ENCODE measurements at places on chromosomes 7 and 10.
A peak's percentile ranks its signal among the peaks of the same experiment; 100 is the strongest.

DNA sequence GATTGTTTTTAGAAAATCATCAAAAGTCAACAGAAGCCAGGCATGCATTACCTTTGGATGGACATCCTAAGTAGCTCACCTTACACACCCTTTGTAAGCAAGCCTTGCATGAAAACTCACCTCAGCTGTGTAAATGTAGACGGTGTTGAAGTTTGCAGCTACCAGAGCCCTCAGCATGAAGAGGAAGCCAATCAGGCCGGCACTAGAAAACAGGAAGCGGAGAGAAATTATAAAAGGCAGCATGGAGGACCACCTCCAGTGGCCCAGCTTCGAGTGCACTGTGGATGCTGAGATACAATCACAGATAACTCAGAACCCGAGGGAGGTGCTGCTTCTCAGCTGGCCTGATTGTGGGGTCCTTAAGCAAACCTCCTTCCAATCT, 75.3 kb downstream of the SVOPL start:
- DNase-seq: no peak

DNA sequence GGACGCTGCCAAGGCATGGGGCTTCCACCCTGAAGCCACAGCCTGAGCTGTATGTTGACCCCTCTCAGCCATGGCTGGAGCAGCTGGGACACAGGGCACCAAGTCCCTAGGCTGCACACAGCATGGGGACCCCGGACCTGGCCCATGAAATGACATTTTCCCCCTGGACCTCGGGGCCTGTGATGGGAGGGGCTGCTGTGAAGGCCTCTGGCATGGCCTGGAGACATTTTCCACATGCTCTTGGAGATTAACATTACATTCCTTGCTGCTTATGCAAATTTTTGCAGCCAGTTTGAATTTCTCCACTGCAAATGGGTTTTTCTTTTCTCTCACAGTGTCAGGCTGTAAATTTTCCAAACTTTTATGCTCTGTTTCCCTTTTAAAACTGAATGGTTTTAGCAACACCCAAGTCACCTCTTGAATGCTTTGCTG, 463.6 kb downstream of the ZWINT start:
- no peak for DNase-seq

GRCh38 chr10:32317795-32318357, 29.1 kb downstream of the EPC1 start:
- DNase-seq: no peak

GRCh38 chr10:57844387-57844998, 423.2 kb downstream of the IPMK start:
- no peak for DNase-seq

GRCh38 chr10:124414076-124414475, 4.6 kb downstream of the OAT start:
- no peak for DNase-seq

- DNase-seq: no peak
Measured at GRCh38 chr7:23346316-23346715, 47.2 kb downstream of the MALSU1 start.

GRCh38 chr10:58435297-58435985, 50.2 kb downstream of the TFAM start:
- peak; percentile 99 for DNase-seq

GRCh38 chr7:6648066-6648814, 11.1 kb downstream of the ZNF316 start:
- no peak for DNase-seq

- peak; percentile 17 for DNase-seq
Measured at GRCh38 chr7:81562581-81562980, 207.3 kb downstream of the HGF start.

DNA sequence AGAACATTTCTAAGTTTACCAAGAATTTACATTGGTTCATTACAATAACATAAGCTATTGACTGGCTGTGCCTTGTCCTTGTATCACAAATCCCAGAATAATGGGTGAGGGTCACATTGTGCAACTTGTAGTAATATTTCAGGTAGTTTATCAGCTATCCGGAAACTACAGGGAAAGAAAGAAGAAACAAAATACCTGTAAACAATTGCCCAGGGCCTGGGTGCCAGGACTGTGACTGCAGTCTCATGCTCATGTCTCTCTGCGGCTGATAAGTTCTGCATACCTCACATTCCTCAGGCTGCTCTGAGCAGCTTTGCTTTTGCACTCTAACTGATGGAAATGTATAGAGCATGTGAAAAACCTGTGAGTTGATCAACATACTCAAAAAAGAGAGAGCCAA, 131.8 kb upstream of the TRIM24 start:
- DNase-seq: no peak

- no peak for DNase-seq
Measured at GRCh38 chr7:53744403-53744760, 708.9 kb downstream of the POM121L12 start.

GRCh38 chr7:98178321-98178720, 32.9 kb upstream of the BHLHA15 start:
- DNase-seq: no peak

GRCh38 chr10:131874991-131875451, 25.8 kb upstream of the PPP2R2D start:
- DNase-seq: peak; percentile 65

DNA sequence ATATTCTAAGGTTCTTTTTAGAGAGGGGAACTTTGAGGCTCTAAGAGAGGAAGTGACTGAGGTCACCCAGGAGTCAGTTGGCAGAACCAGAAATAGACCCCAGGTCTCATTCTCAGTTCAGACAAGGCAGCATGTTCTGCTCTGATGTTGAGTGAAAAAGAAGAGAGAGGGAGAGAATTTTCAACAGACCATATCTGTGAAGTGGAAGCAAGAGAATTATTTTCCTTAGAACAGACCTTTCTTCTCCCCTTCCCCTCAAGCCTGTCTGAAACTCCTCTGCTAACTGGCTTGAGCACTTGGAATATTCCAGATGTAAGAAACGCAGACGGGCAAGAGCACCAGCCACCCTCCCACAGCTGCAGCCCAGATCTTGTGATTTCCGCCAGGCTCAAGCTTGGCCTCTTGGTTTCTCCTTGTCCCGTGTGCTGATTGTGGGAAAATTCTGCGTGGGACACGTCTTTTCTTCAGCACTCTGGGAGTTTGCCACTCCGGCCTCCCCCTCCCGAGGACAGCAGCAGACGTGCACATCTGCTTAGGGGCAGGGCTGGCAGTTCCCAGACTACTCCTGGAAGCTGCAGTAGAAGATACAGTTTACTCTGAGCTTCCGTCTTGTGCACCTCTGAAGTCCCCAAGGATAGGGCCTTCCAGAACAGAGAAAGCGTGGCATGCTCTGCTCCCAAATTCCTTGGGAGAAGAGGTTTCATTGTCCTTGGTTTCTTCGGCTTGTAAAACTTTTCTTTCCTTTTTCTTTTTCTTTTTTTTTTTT, 22.7 kb upstream of the IKZF1 start:
- no peak for DNase-seq

GRCh38 chr10:76644476-76644875, 993.1 kb downstream of the KCNMA1 start:
- DNase-seq: no peak

DNA sequence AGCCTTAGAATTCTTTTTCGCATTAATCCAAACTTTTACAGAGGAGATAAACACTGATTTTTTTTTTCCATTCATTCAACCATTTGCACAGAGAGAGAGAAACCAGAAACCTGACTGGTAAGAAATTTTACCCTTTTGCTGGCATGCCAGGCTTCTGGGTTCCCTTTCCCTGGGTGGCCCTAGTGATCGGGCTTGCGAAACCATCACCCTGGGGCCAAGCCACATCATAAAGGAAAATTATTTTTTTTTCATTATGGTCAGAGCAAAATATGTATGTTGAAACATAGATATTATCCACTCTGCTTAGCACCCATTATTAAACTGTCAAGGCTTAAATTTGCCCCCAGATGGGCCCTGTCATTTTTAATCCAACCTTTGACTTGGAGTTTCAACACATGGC, 55.4 kb upstream of the INHBA start:
- no peak for DNase-seq

DNA sequence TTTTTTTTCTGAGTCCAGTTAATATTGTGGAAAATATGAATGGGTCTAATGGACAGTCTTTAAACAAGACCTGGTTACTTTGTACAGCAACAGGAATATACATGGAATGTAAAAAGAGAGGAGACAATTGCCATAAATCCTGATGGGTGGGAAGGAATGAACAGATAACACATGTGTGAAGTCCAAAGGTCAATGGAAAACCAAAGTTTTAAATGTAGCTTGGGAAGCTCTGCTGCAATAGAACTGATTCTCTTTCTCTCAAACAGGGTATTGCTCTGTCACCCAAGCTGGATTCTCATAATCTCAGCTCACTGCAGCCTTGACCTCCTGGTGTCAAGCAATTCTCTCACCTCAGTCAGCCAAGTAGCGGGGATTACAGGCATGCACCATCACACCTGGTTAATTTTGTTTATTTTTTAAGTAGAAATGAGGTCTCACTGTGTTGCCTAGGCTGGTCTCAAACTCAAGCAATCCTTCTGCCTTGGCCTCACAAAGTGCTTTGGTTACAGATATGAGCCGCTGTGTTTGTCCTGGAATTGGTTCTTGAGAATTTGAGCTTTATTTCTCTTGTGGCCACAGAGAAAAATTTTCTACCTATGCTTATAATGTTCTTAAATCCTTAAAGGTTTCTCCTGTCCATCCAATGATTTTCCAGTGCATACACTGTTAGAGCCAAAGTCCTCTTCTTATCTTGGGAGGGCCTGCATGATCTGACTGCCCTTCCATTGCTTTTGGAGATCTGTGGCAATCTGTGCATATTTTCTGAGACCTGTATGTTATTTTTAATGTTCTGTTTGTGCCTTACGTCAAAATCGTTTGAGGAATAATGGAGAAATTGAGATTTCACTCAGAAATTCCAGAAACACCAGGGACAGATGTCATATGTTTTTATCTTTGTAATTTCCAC, 30.7 kb upstream of the ZNF92 start:
- DNase-seq: no peak

DNA sequence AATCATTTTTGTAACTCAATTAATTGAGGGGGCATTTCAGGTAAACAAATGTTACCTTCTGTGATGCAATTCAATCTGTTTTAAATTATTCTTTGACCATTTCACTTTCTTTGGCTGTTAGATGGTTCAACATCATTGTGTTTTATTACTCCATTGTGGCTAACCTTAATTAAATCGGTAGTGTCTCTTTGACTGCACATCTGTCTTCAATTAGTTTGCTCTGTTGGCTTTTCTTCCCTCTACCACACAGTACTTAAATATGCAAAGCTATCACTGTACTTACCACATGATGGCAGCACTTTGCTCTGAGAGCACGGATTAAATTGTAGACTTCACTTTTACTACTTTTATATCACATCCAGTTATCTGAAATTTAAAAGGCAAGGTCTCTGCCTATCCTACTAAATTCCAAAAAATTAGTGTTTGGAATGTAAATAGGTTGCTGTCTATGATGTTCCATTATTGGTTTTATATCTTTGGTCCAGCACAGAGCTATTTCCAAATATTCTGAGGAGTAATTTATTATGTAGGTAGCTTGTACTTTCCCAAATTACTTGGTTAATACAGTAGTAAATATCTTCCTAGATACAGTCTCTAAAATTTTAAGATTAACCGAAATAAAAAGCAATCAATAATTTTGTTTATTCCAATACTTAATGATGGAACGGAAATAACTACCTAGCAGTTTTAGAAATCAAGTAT, 352.0 kb downstream of the PCLO start:
- peak; percentile 93 for DNase-seq
